Coronary artery (tissue), 2 donors: ENCODE measurements at places on chromosomes 7 and 10.

DNA sequence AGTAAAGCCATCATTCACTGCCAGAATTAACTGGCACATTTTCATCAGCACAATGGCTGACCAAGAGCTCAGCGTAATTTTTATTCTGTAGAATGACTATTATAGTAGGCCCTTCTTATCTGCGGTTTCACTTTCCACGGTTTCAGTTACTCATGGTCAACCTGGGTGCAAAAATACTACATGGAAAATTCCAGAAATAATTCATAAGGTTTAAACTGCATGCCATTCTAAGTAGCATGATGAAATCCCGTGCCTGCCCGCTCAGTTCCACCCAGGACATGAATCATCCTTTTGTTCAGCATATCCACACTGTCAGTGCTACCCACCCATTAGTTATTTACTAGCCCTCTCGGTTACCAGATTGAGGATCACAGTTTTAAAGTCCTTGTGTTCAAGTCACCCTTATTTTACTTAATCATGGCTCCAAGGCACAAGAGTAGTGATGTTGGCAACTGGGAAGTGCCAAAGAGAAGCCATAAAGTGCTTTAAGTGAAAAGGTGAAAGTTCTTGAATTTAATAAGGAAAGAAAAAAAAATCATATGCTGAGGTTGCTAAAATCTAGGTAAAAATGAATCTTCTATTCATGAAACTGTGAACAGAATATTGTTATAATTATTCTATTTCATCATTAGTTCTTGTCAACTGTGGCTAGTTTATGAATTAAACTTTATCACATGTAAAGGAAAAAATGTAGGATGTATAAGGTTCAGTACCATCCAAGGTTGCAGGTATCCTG, 204.9 kb downstream of the DOCK4 start:
- DNase-seq: no peak

DNA sequence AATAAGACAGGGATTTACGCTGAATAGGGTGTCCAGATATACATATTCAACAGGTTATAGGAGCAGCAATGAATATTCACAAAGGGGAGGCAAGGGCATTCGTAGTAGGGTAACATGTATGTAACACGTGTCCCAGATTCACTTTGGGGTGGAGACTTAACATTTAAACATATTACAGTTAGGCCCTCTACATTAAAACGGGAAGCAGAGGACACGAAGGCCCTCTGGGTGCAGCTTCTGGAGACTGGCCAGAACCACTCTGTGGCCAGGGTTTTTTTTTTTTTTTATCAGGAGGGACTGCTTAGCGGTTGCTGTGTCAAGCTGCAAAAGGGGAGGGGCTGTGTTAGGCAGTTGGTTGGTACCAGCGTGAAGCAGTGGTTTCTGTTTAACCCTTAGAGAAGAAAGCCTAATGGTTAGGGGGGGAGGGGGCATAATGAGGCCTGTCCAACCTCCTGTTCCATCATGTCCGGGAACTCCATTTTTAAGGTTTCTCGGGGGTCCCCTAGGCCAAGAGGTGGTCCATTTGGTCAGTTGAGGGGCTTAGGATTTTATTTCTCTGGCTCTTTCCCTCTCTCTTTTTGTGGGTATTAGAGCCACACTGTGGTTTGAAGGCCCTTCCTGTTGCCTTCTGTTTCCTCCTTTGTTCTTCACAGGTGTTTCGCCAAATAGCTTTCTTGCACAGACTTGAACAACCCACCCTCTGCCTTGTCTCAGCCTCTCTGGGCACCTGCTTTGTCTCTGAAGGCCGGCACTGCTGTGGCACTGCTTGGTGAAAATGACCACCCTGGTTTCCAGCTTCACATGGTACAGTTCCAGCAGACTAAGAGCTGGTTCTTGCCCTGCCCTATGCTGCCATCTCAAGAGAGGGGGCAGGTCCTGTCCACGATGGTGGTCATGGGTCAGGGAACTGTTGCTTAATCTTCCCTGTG, 26.4 kb downstream of the PRF1 start:
- no peak for DNase-seq

- no peak for DNase-seq
Measured at GRCh38 chr7:85776691-85777345, 590.0 kb upstream of the SEMA3D start.

DNA sequence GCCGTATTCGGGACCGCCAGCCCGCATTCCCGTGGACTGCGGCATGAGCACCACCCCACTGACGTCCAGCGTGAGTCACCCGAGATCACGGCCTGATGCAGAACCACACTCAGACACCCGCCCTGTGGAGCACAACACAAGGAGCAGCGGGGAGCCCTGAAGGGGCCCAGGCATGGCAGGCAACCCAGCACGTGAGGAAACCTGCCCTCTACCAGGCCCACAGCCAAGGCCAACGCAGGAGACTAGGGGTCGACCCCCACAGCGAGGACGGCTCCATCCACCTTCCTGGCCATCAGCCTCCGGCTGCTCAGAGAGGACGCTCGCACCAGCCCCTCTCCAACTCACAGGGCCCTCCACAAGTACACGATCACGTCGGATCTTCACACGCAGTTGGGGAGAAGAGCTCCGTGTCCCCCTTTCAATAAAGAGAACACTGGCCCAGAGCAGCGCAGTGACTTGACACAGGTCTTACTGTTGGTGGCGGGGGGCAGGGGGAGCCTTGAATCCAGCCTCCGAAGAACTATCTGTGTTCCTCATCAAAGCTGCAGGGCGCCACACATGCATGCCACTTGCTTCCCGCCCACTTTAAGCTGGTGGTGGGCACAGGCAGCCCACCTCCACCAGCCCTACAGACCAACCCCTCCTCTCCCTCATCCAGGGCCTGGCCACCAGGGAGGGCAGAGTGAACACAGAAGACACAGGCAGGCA, 22.0 kb downstream of the MAD1L1 start:
- DNase-seq: no peak

- no peak for DNase-seq
Measured at GRCh38 chr10:96655461-96656197, 64.7 kb downstream of the PIK3AP1 start.

DNA sequence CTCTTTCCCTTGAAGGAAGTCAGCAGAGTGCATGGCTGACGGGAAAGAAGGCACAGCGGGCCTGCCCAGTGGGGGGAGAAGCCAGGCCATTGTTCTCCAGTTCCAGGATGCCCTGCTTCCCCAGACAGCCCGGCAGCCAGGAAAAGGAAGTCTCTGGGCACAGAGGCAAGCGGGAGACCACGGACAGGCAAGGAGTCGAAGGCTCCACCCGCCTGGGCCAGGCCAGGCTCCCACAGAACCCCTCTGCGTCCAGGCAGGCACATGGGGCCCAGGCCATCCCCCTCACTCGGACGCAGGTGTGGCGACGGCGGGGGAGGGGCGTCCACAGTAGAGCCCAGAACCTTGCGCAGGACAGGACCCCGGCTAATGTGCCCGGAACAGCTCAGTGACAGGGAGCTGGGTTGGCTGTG, 8.7 kb downstream of the GPR146 start:
- DNase-seq: no peak

GRCh38 chr7:131357282-131357880, 29.7 kb downstream of the MKLN1 start:
- no peak for DNase-seq

DNA sequence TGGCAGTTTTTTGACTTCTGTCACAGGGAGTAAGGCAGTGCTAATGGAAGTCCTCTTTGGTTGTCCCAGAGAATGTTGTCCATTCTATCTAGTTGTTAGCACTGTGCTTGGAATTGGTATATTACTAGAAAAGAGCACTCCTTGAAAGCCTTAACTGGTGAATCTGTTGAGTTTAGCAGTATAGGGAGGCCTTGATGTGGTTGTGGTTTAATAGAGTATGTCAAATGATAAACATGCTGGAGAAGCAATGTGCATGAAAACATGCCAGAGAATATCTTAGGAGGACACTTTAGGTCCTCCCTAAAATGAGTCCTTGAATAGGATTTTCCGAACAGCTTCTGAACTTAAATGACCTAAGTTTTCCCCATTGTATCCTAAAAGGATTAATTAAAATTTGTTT, 98.6 kb downstream of the BTRC start:
- no peak for DNase-seq

- no peak for DNase-seq
Measured at GRCh38 chr7:155731380-155731779, 80.9 kb downstream of the SHH start.

GRCh38 chr10:128625926-128626325, 499.7 kb upstream of the MKI67 start:
- no peak for DNase-seq

GRCh38 chr7:1964211-1964912, 268.4 kb downstream of the MAD1L1 start:
- no peak for DNase-seq

- DNase-seq: no peak
Measured at GRCh38 chr10:103905441-103905840, 12.5 kb downstream of the STN1 start.

- DNase-seq: no peak
Measured at GRCh38 chr7:123966936-123967335, 41.9 kb downstream of the SPAM1 start.

DNA sequence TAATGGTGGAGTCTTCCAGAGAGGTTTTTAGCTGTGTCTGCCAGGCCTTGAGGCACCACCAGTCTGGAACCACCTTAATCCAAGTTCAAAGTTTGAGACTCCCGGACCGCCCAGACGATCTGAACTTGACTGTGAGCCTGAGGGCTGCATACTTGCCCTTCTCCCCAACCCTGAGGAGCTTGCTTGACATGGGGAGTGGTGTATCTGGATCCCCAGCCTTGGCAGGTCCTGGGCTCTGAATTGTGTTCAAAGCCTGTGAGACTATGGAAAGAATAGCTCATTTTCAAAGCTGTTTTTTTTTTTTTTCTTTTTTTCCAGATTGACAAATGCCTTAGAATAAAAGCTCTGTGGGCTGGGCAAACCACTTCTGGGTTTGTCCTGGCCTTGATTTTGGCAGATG, 22.3 kb upstream of the CAMK1D start:
- no peak for DNase-seq

DNA sequence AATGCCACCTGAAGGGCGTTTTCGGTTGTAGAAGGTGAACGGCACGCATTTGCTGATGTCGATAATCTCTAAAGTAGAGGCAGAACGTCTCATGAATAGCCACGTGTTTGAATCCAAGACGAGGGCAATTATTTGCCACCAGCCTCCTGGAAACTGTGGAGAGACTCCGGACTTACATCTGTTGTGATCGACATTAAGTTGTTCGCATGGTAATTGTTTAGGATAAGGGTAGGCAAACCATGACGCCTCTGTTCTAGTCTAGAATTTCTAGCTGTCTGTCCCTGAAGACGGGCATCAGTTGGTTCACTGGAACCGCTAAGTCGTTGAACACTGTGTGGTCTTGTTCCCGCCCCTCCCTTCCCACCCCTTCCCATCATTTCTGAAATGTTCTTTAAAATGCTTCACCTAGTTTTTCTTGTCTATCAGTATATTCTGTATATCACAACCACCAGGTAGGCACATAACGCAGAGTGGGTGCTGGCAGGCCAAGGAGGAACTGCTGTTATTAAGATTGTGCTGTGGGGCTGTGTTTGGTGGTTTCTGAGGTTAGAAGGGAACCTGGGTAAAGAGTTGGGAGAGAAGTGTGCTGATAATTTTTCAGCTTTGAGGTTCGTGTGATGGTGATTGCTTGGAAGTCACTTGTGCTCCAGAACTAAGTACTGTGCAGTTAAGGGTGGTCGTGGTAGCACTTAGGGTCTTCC, 1.2 kb downstream of the UBE3C start:
- DNase-seq: no peak

- DNase-seq: no peak
Measured at GRCh38 chr7:72446131-72446530, 34.0 kb upstream of the CALN1 start.

DNA sequence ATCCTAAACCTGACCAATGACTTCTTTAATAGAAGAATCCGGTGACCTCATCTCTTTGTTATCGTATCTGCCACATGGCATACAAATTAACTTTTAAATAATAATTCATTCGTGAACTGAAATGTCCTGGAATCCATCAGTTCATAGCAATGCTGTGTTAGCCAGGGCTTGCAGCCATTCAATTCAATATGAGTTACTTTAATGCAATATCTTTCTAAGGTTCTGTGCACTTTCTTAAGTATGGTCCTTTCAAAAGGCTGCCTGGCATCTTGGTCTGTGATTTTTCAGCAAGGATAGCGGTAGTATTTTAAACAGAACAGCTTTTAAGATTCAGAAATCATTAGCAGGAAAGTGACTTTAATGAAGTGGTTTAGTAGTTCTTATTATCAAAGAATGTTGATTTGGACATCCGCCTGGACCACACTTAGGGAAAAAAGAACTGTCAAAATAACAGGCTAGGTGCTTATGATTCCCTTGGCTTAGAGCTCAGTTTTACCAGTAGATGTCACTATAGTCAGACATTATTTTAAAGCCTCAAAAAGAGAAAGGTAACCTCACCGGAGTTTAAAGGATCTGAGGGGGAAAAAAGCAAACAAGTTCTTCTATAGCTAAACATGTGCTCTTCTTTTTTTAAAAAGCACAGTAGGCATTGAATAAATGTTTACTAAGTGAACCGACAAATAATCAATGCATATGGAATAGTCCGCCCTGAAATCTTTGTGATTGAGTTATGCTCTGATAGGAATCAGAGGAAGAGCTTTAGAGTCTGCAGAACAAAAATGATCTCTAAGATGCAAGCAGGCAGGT, 22.7 kb downstream of the SLC35G1 start:
- DNase-seq: no peak

- DNase-seq: no peak
Measured at GRCh38 chr10:91367127-91367531, 43.0 kb upstream of the HECTD2 start.

GRCh38 chr10:132691711-132692153, 94.2 kb downstream of the NKX6-2 start:
- DNase-seq: peak; percentile 57

GRCh38 chr10:126235091-126235978, 152.9 kb downstream of the ADAM12 start:
- DNase-seq: no peak

GRCh38 chr10:72887043-72887442, 6.5 kb upstream of the OIT3 start:
- DNase-seq: no peak

GRCh38 chr7:46610746-46611145, 689.7 kb upstream of the IGFBP3 start:
- no peak for DNase-seq

DNA sequence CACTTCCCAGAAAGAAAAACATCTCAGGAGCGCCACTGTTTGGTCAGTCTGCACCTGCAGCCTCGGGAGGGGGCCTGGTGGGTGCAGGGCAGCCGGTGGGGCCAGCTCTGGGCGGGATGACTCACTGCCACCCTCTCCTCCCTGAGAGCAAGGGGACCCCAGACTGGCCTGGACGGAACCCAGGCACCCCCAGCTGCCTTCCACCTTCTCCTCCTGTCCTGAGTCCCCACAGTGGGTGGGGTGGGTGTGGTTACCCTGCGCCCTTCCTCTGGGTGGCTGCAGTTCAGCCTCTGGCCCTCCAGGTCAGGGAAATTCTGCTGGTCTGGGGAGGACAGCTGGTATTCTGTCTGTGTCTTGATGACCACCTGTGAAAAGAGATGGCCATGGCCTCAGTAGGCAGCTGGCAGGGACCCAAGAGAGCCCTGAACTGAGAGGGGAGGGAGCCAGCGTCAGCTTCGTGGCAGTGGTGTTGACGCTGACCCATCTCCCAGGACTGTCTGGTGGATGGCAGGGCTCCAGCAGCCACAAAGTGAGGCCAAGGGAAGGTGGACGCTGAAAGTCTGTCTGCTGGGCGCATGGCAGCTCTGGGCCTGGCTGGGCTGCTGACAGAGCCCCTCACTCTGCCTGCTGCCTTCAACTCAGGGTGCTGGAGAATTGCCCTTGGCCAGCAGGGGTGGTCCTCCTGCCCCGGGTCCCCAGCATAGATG, 8.9 kb downstream of the CALY start:
- no peak for DNase-seq
